ENCODE measurements at places on chromosomes 6 and 20.

DNA sequence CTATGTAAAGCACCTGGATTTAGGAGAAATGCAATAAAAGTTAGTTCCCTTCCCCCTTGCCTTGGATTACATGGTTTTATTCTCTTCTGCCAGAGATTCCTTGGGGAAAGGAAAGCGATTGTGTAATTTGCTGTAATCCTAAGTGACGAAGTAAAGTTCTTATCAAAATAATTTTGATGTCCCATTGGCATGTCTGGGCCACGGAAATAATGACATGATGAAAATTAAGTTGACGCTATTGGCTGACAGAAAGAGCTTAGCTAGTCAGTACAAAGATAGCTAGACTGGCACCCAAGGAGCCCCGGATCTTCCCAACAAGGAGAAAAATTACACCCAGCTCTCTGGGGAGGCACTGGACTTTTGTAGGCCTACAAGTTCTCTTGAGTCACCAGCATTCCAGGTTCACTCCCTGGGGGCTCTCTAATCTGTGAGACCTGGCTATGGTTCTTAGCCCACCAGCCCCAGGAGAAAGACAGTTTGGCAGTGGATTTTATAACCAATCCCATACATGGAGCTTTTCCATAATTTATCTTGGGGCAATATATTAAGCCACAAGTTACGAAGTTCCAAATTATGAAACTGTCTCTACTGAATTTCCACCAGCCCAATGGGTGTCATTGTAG lies 59.9 kb downstream of the FOXA2 start:
- no peak for DNase-seq

DNA sequence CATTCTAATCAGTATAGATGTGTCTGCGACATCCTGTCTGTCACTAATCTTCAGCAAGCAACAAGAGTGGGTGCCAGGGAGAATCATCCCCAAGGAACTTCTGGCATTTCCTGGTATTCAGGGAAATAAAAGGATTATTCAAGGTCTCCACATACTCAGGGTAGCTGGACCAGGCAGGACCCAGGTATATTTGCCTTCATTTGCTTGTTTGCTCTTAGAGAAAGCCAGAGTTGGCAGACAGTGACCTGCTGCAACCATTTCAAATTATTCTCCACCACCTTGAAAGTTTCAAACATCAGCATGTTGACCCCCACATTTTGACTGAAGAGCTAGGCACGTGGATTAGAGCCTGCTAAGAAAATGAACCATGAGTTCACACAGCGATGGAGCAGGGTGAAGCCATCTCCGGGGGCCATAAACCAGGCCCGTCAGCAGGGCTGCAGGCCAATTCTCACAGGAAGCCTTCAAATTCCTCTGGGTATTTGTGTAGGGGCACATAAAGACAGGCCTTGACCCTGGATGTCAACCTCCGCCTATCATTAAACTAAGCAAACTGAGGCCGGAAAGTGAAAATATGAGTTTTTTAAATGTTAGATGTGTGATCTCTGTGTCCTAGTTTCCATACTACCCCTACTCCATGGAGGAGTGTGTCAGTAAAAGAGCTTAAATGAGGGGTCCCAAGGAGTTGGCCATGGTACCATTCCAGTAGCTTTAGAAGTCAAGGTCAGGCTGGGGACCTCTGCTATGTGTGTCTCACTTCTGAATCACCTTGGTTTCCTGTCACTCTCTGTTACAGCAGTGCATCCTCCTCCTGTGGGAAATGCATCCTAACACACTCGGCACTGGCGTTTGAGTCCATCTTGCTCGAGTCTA lies 32.9 kb downstream of the TRAM2 start:
- no peak for DNase-seq

GRCh38 chr6:63816982-63817436 lies 181.4 kb downstream of the PHF3 start:
- peak; percentile 58 for DNase-seq

DNA sequence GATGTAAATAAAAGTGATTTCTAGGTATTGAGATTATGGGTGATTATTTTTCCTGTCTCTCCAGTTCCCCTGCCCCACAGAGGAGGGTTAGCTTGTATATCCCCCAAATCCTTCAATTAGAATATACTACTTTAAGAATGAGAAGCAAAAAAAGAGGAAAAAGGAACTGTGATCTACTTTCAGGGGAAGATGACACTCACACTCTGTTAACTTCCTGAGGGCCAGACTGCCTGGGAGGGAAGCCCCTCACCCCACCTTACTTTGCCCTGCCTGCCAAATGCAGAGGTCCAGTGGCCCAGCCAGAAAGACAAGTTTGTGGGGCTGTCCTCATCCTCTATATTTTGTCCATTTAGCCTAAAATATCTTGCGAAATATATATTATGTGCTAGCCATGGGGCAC lies 9.2 kb upstream of the LY86 start:
- no peak for DNase-seq

GRCh38 chr6:44041461-44042260 lies 85.6 kb downstream of the MRPL14 start:
- DNase-seq = peak; percentile 71

GRCh38 chr6:78770765-78771164 lies 96.6 kb upstream of the IRAK1BP1 start:
- DNase-seq = peak; percentile 17

DNA sequence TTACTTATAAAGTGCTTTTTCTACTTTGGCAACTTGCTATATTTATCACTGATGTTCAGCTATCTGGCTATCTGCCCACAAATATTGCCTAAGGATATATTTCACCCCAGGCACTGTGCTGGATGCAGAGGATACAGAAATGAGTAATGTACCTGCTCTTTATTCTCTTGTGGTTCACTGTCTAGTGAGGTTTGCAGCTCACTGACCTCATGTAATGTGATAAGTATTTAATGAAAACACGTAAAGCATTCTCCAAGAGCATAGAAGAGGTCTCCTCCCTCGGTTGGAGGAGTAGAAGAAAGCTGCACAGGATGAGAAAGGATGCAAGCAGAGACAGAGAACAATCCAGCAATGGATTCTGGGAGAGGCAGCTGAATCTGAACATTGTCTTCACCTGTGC lies 610.7 kb downstream of the CBLN4 start:
- DNase-seq = no peak

DNA sequence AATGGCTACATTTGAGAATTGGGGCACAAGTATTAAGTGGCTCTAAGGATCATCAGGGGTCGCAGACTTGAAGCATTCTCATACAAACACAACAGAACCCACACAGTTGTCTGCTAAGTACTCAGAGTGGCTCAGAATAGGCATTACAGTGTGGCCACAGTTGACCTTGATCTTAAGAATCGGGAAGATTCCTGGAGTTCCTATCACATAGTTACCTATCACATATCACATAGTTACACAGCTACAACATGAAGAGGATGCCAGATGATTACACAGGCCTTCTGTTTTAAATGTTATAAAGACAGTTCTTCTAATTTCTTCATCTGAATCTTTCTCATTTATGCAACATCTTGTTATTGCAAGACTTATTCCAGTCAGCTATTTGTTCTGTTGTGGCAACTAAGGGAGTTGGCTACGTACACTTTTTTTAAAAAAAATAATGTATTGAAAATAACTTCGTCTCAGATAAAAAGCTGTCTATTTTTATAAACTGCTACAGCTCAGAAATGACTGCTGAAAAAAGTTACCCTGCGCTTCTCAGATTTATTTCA lies 129.0 kb downstream of the REV3L start:
- no peak for DNase-seq

DNA sequence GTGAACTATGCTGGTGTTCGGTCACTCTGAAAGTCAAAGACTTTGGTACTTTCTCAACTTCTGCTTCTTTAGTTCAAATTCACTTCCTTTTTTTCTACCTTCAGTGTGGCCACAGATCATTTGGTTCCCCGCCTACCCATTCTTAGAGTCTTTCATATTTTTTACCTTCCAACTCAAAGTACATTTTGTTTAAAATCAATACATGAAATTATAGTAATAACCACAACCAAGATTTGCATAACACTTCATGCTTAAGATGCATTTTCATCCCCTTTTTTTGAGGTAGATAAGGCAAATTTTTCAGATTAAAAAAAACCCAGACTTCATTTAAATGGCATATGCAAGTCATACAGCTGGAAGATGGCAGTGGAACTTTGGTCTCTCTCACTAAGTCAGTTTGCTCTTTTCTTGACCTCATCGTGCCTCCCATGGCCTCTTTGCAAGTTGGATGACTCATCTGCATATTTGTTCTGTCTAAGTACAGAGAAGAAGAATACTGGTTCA lies 11.9 kb upstream of the CNR1 start:
- DNase-seq = no peak

DNA sequence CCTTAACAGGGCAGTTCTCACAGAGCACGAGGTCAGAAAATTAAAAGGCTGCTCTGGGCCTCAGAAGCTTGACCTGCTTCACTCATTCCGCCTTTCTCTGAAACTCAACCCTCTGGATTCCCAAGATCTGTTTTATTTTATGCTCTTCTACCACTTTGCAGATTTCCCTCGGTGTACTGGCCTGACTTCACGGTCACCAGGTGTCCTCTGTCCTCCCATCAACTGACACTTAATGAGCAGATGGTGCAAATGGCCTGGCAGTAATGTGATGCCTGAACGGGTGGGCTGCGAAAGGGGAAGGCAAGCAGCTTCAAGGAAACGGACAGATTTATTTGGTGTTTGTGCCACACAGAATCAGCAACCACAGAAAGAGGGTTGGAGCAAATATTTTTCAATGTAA lies 169.7 kb upstream of the TFAP2D start:
- DNase-seq = no peak

DNA sequence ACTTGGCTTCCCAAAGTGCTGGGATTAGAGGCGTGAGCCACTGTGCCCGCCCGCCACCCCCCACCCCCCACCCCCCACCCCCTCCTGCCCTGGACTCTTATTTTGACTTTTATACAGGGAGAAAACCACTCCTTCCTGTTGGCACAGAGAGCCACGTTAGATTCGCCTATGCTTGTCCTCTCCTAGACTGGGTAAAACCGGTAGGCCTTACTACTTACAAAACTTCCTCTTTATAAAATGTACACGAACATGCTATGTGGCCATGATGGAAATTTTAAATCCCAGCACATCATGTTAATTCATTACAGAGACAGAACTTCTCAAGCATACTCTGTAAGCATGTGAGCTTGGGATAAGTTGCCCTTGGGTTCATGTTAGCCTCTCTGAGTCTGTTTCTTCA lies 124.2 kb downstream of the SLC24A3 start:
- DNase-seq = no peak

DNA sequence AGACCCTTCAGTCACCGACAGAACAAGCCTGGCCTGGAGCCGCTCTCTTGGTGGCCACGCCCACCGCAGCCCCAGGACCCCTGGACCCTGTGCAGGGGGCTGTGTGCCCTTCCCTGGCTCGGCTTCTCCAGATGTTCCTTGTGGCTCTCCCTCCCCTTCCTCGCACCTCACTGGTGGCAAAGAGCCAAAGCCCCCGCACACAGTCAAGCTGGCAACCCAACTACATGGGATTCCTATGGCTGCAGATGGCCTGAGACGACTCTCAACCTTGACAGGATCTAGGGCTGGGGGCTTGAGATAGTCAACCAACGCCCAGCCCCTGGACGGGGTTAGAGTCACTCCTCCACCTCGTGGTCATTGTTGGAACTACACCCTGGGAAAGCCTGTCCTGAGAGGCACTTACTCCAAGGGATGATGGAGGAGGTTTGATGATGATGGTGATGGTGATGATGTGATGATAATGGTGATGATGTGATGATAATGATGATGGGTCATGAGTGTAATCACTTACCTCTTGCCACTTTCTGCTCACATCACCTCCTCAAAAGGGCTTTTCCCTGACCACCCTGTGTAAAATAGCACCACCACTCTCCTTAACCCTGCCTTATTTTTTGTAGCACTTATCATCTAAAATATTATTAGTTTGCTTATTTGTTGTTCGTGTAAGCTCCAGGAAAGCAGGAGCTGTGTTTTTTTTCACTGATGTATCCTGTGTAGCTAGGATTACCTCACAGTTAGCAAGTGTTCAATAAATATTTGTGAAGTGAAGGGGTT lies 278.4 kb downstream of the LRFN2 start:
- DNase-seq = peak; percentile 63

DNA sequence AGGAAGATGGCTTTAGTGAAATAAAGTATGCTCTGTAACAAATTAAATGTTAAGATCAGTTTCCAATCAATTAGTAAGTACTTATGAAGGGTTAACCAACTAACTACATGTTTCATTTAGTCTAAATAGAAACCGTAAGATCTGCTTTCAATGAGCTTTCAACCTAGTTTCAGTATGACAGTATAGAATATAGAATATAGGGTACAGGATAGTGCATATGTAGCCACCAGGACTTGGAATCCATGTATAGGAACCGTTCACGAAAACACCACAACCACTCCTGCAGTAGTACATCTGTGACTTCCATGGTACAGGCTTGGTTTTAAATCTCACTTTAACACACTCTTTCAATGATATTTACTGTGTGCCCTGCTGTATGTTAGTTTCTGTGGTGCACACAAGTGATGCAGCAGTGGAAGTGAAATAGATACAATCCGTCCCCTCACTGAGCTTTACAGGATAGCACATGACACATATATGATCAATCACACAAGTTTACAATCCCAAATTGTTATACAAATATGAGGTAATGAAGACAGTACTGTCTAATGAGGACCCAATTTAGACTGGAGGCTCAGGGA lies 479.7 kb upstream of the MARCKS start:
- DNase-seq = no peak

- no peak for DNase-seq
Measured at GRCh38 chr6:80527552-80528052, 421.1 kb downstream of the BCKDHB start.

GRCh38 chr6:106609699-106610098 lies 19.6 kb downstream of the RTN4IP1 start:
- peak; percentile 43 for DNase-seq

DNA sequence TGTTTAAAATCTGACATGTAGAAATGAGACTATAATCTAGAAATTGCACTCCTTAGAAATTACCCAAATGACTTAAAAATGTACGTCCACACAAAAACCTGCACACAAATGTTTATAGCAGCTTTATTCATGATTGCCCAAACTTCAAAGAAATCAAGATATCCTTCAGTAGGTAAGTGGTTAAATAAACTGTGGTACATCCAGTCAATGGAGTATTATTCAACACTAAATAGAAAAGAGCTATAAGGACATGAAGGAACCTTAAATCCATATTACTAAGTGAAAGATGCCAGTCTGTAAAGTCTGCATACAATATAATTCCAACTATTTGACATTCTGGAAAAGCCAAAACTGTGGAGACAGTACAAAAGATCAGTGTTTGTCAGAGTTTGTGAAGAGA lies 513.4 kb downstream of the PKHD1 start:
- DNase-seq = no peak

DNA sequence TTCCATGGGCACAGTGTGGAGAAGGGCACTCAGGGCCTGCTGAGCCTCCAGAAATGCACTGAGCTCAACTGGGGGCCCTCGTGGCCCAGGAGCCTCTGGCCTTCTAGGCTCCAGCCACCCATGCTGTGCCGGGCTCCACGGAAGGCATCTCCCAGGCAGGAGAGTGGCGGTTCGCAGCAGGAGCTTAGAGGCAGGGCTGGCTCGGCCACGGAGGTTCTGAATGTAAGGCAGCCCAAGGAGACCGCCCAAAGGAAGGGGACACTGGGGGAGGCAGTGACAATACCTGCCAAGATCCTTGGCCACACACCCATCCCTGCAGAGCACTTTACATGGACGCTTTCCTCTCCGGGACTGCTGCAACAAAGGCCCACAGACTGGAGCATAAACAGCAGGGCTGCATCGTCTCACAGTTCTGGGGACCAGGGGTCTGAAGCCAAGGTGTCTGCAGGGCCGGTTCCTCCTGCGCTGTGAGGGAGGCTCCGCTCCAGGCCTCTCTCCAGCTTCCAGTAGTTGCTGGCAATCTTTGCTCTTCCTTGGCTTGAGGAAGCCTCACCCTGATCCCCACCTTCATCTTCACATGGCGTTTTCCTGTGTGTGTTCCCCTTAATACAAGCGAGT lies 128.2 kb upstream of the CDH4 start:
- no peak for DNase-seq
